ENCODE measurements at places on chromosomes 2 and 18.

DNA sequence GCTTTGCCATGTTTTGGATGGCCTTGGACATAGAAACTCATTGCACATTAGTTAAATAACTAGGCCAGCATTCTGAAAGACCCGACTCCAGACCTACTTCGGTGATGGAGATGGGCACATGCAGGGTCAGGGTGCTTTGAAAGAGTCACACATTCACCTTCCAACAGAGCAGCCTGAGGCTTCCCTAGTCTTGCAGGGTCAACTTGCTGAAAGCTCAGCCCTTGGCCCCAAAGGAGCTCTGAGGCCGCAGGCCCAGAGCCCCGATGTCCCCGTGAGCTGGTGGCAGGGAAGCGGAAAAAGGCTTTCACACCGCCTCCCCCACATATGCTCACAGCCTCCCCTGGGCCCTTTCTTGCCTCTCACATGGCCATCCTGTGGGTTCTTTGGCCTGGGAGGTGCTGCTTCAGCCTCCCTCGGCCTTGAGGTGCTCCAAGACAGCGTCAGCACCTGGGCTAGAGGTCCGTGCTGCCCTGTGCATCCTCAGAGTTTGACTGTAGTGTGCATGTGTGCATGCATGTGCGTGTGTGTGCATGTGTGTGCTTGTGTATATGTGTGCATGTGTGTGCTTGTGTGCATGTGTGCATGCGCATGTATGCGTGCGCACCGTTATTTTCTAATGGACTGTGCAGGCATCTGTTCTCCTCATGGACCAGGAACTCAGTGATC is 21.6 kb downstream of the LDLRAD4 start:
- no peak for DNase-seq

GRCh38 chr18:46213295-46213694 is 109.1 kb downstream of the HAUS1 start:
- no peak for DNase-seq

DNA sequence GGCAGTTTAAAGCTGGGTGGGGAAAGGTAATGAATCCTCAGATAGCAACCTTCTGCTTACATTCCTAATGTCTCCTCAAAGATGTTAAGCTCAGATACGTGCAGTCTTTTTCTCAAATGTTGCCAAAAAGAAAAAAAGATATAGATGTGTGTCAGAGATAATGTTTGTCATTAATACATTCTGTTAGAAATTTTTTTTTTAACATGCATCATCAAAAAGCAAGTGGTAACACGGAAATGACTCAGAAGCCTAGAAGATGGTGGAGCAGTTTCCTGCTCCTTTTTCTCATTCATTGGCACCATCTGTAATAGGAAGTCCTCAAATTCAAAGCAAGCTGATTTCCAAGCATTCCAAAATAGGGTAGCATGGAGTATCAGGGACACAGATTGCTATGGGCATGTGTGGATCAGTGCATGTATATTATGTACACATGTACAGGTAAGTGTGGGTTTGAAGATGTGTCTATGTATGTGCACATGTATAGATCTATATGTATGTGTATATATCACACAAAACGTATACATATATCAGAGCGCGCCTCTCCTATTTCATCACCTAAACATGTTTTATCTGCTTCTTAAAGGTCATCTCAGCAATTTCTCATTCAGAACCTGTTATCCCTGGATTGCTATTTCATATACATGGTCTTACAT is 79.9 kb upstream of the ITGB6 start:
- no peak for DNase-seq

- no peak for DNase-seq
Observed at GRCh38 chr2:141496810-141497209, 634.0 kb downstream of the LRP1B start.

GRCh38 chr18:79803611-79804051 is 5.9 kb downstream of the KCNG2 start:
- no peak for DNase-seq

DNA sequence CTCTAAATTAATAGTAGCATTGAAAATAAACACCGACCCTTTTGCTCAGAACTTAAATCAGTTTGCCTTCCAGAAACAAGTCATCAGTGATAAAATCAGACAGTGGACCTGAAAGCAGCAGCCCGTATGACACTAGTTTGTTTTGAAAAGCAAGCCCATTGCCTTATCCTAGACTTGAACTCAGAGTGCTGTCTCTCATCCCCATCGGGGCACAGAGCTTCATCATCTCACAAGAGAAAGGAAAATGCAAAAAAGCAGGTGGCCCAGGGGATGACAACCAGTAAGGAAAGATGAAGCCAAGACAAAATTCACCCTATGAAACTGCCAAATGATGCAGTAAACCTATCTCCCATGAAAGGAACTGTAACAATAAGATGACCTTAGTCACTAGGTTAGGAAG is 71.2 kb downstream of the CERKL start:
- DNase-seq = no peak

- DNase-seq = no peak
Observed at GRCh38 chr2:39608263-39608575, 57.5 kb upstream of the TMEM178A start.

DNA sequence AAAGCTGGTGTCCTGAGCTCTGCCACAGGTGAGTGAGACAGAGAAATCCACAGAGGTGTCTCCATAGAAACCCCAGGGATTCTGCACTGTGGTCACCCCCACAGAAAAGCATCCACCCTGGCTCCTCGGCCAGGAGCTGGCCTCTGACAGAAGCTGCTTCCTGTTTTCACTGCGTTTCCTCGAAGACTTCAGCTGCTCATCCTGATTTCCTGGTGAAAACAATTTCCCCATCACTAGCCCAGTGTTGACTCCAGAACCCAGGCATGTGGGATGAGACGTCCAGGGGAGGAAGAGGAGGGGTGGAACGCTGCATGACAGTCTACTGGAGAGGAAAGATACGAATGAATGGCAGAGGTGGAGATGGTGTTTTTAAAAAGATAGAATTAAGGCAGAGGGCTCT is 60.3 kb upstream of the GPR45 start:
- no peak for DNase-seq

DNA sequence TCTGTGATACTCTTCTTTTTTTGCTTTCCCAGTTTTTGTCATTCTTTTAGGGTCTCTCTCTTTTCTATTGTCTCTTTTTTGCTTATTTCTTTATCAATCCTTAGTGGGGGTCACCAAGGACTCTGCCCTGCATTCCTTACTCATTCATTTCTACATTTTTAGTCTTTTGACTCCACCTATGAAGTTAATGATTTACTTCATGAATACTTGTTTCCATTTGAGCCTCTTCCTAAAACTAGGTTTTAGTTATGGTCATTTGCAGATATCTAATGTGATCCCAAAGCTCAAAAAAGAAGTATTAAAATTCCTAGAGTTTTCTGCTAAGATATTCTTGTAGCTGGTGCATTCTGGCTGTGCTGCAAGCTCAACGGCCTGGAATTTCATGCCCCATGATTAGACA is 149.3 kb upstream of the AQP4 start:
- DNase-seq = no peak

- DNase-seq = no peak
Observed at GRCh38 chr2:121063471-121063870, 221.5 kb downstream of the TFCP2L1 start.

- no peak for DNase-seq
Observed at GRCh38 chr2:9498210-9498609, 23.9 kb downstream of the IAH1 start.

DNA sequence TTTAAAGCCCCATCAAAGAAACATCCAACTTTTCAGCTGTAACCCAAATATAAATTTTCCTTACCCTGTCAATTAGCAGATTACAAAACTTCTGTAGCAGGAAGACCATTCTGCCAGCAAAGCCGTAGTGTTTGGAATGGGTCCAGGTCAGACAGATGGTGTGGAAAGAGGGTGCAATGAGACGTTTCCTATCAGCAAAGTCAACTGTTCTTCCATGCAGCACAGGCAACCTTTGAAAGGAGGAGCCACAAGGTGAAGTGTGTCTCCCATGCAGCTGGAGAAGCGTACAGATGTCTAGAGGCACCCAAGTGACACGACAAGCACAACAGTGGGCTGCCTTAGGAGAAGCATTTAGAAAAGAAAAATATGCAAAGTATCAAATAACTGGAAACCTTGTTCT is 83.7 kb downstream of the SP3 start:
- peak; percentile 77 for DNase-seq

- DNase-seq = no peak
Observed at GRCh38 chr2:106159866-106160785, 34.0 kb downstream of the UXS1 start.

GRCh38 chr2:219911541-219911940 is 284.1 kb downstream of the SLC4A3 start:
- no peak for DNase-seq

DNA sequence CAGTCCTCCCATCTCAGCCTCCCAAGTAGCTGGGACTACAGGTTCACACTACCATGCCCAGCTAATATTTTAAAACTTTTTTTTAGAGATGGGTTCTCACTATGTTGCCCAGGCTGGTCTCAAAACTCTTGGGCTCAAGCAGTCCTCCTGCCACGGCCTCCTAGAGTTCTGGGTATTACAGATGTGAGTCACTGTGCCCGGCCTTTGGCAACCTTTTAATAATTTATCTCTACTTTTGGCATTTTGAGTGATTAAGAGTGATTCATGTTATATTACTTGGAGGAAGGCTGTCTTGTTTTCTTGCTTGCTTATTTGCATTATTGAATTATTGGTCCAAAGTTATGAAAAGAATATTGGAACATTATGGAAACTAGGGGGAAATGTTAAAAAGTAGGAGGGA is 24.3 kb downstream of the NCOA1 start:
- DNase-seq = no peak
